Cardiac septum (tissue), 1 donor: ENCODE measurements at places on chromosomes 13 and 19. TPM values are rescaled to one million over a fixed set of nuclear protein-coding genes. Genes with fewer than 3 reads are reported as not detected.
A peak's percentile ranks its signal among the peaks of the same experiment; 100 is the strongest.

GRCh38 chr19:10713317-10713716 lies 4.6 kb upstream of the DNM2 start:
- DNase-seq, result no peak

DNA sequence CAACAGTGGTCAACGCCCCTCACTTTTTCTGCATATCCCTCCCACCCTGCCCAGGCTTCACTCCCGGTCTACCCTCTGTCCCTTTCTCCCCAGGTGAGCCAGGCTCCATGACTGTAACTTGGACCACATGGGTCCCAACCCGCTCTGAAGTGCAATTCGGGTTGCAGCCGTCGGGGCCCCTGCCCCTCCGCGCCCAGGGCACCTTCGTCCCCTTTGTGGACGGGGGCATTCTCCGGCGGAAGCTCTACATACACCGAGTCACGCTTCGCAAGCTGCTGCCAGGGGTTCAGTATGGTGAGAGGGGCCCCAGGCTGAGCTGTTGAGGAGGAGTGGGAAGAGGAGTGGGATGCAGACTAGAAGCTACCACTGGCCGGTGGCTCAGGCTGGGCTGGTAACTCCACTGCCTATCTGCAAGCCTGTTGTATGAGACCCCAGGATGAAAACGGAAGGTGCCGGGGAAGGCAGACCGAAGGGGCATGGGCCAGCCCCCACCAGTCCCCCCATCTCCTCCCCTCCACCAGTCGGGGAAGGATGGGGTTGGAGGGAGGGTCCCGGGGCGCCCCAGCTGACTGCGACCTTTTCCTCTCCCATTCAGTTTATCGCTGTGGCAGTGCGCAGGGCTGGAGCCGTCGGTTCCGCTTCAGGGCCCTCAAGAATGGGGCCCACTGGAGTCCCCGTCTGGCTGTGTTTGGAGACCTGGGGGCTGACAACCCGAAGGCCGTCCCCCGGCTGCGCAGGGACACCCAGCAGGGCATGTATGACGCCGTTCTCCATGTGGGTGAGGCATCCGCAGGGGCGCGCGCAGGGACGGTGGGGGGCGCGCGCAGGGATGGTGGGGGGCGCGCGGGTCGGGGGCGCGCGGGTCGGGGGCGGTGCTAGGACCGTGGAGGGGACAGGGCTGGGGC lies 14.4 kb downstream of the ACP7 start:
- DNase-seq, result no peak

DNA sequence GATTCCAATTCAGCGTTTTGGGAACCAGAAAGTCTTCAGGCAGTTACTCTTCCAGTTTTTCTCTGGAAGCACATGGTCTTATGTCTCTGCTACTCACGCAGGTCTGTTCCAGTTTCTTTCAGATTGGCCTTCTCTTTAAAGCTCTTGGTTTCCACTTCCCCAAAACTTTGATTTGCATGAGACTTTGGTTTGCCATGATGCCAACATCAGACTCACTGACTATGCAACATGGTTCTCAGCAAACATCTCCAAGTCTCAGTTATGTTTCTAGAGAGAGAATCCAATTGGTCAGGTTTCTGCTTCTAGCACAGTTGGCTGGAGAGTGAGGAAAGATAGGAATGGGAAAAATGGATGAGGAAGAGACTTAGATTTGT lies 3.1 kb downstream of the AKAP11 start:
- DNase-seq, result no peak

The CERS1 gene
- total RNA-seq, result 1.8 TPM

- no peak for DNase-seq
These were observed 151.3 kb downstream of the LMO7 start for GRCh38 chr13:75787249-75787928.

- DNase-seq, result no peak
These were observed 40.5 kb downstream of the MIPEP start for GRCh38 chr13:23848646-23849141.

DNA sequence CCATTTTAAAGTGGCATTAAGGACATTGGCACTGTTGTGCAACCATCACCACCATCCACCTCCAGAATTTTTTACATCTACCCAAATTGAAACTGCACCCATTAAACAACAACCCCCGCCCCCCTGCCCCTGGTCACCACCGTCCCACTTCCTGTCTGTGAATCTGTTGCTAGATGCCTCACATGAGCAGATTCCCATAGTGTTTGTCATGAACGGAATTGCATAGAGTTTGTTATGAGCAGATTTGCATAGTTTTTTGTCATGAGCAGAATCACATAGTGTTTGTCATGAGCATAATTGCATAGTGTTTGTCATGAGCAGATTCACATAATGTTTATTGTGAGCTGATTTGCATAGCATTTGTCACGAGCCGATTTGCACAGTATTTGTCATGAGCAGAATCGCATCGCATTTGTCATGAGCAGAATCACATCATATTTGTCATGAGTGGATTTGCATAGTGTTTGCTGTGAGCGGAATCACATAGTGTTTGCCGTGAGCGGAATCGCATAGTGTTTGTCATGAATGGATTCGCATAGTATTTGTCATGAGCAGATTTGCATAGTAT lies 54.0 kb upstream of the GTF3A start:
- DNase-seq, result no peak

- no peak for DNase-seq
These were observed 29.6 kb downstream of the VWA8 start for GRCh38 chr13:41931337-41931736.

The CD209 gene
- 7.6 TPM for total RNA-seq

DNA sequence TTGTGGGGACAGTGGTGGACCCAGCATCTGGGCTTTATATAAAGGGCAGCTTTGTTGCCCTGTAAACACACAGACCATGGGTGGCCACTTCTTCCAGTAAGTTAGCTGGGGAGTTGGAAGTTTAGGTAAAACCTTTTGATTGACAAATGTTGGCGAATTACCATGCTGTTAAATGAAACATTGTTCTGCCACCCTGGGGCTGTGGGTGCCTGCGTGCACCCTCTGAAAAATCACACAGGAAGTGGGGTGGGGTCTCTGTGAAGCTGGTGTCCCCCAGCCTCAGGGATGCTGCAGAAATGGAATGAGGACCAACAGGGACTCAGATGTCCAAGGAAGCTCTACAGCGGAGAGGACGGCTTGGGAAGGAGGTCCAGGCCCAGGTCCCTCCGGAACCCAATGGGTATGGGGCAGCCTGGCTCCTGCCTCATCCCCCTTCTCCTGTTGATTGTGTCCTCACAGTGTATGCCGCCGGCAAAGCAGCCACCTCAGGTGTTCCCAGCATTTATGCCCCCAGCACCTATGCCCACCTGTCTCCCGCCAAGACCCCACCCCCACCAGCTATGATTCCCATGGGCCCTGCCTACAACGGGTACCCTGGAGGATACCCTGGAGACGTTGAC lies 2.8 kb upstream of the USF2 start:
- peak; percentile 68 for DNase-seq

The ZNF682 gene
- total RNA-seq, result 2.9 TPM

DNA sequence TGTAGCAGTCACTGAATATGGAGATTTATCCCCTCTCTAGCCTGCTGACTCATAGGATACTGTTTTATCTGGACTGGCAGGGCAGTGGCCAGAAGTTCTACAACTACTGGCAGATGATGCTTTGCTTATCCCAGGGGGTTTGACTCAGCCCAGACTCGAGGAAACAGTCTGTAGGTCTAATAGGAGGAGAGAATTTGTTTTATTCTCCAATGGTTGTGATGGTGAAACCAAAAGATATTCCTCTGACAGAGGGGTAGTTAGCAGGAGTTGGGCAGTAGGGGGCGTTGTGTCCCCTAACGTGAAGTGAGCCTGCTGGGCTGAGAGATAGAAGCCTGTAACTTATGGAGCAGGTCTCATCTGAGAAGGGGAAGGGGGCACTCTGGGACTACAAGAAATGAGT lies 74.9 kb downstream of the WTIP start:
- no peak for DNase-seq

The SMIM17 gene
- total RNA-seq, result not detected

DNA sequence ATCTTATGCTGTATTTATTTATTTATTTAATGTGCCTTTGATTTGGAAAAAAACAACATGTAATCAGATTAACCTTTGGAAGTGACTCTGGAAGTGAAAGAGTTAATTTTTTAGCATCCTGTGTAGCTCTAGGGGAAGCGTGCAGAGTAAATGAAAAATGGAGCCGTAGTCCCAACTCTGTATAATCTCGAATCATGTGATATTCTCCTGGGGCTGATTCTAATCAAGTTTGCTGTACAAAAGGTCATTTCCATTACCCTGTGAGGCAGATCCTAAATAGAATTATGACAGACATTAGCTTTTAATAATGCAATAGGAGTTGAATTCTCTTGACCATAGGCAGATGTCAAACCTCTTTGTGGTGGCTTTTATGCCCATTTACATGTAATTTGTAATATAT lies 238.6 kb upstream of the CSNK1A1L start:
- DNase-seq, result no peak

DNA sequence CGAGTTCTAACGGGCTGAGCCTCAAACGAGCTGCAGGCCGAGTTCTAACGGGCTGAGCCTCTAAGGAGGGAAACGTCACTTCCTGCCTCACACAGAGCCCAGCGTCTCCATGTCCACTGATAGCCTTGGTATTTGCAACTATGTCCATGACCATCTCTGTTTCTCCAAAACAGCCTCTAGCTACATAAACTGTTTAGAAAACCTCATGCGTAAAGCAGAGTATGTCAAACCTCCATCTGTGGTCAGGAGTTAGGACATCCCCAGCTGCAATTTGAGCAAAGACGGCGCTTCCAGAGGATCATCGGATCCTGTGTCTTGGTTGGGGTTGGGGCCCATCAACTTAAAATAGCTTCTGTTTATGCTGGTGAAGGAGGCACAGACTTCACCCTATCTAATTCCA lies 20.8 kb downstream of the RASA3 start:
- peak; percentile 19 for DNase-seq

The VAV1 gene
- 1.5 TPM for total RNA-seq

- no peak for DNase-seq
These were observed 24.7 kb upstream of the EIF3G start for GRCh38 chr19:10144361-10144760.

- DNase-seq, result no peak
These were observed 197.9 kb upstream of the STARD13 start for GRCh38 chr13:33483471-33483870.

- no peak for DNase-seq
These were observed 103.2 kb upstream of the VSTM2B start for GRCh38 chr19:29422486-29423085.

The RABAC1 gene
- total RNA-seq, result 92.0 TPM

The STOML3 gene
- not detected for total RNA-seq

DNA sequence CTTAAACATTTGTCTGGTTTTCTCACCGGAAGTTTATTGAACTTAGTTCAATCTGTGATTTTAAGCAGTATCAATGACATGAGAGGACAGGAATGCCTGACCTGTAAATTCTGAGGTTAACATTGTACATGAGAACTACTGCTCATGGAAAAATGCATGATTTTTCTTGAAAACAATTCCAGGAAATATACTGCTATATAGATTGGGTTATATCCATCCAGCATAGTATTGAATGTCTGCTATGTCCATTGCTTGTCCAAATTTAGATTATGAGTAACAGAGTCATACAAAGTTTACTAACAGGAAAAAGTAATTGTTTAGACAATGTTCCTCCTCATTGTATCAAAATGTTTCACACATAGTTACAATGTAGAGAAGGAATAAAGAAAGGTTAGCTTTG lies 606.8 kb downstream of the DACH1 start:
- DNase-seq, result no peak

DNA sequence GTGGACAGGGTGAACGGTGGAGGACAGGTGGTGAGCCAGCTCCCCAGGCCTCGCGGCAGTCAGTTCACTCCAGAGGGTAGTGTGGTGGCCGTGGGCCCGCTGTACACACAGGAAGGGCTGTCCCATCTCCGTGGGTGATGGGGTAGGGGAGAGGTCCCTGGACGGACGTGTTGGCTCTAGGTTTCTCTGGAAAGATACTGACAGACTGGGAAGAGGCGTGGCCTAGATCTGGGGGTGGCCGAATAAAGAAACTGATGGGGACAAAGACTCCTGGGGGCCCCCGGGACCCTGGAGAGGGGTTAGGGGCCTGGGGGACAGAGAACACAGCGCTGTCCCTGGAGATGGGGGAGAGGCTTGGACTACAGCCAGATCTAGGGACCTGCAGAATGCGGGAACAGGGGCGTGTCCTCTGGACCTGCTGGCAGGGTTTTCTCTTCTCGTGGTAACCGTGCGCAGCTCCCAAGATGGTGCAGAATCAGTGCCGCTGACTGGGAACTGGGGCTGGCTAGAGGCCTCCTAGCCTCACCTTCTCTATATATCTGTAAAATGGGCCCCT lies 4.0 kb upstream of the PRAM1 start:
- DNase-seq, result no peak

GRCh38 chr19:33638167-33639034 lies 16.6 kb downstream of the CHST8 start:
- DNase-seq, result peak; percentile 54

DNA sequence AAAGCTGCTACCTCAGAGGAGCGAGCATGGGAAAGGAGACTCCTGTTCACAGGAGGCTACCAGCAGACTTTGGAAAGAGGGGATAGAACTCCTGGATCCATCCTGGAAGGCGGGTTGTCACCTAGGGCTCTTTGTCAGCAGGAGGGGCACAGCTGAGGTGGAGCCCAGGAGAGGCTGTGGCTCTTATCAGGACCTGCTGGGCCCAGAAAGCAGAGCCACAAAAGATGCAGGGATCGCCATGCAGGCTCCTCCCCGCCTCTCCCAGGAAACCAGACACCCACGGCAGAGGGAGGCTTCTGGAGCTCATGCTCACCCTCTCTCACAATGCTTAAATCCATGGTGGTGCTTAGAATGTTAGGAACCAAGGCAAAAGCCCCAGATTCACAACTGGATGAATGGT lies 994.2 kb downstream of the UQCRFS1 start:
- no peak for DNase-seq

- no peak for DNase-seq
These were observed 197.9 kb downstream of the LHFPL6 start for GRCh38 chr13:39405107-39405506.

GRCh38 chr13:22599156-22599555 lies 581.6 kb upstream of the SGCG start:
- DNase-seq, result no peak

- DNase-seq, result no peak
These were observed 1.2 kb downstream of the KPNA3 start for GRCh38 chr13:49791315-49791710.

The ONECUT3 gene
- not detected for total RNA-seq

The ZNF440 gene
- 5.4 TPM for total RNA-seq

GRCh38 chr19:3324405-3324856 lies 42.0 kb upstream of the NFIC start:
- no peak for DNase-seq

DNA sequence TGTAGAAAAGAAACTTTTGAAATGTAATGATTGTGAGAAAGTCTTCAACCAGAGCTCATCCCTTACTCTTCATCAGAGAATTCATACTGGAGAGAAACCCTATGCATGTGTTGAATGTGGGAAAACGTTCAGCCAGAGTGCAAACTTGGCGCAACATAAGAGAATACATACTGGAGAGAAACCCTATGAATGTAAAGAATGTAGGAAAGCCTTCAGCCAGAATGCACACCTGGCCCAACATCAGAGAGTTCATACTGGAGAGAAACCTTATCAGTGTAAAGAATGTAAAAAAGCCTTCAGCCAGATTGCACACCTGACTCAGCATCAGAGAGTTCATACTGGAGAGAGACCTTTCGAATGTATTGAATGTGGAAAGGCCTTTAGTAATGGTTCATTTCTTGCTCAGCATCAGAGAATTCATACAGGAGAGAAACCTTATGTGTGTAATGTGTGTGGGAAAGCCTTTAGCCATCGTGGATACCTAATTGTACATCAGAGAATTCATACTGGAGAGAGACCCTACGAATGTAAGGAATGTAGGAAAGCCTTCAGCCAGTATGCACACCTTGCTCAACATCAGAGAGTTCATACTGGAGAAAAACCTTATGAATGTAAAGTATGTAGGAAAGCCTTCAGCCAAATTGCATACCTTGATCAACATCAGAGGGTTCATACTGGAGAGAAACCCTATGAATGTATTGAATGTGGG lies 19.3 kb downstream of the ZNF583 start:
- no peak for DNase-seq
